ENCODE measurements at places on chromosomes 3 and 15.

DNA sequence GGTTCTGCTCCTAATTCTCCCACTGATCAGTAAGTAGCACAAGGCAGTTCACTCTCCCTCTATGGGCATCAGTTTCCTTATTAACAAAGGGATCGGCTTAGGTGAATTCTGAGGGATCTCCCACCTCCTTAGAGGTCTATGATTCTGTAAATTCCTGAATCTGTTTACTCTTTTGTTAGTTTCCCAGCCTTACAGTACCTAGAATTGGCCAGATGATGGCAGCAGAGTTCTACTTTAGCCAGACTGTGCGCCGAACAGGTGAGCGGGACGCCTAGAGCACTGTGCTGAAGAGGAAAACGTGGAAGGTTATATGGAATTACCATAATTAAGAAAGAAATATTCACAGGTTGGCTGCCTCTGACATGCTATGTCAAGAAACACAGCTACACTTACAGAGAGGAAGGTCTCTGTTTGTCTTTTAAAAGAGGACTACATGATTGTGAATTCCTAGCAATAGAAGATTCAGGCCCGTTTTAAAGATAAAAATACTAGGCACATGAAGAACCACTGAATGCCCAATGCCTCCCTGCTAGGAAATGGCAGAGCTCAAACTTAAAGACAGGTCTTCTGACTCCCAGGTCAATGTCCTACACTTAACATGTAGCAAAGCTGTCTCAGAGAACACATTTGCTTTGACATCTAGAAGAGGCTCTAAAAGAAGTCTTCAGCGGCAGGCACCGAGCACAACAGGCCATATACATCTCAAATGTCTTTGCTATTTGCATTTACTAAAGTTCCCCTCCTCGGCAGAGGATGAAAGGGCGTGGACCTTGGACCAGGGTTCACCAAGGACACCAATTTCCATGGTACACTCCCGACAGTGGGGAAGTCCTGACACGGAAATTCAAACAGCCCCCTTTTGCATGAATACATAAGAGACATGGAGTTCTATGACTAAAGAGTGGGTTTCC, 259.9 kb downstream of the FGF12 start:
- no peak for DNase-seq

- peak; percentile 10 for DNase-seq
Measured at GRCh38 chr3:69343875-69344274, 42.0 kb downstream of the FRMD4B start.

GRCh38 chr15:32982001-32982400, 212.5 kb downstream of the FMN1 start:
- no peak for DNase-seq

DNA sequence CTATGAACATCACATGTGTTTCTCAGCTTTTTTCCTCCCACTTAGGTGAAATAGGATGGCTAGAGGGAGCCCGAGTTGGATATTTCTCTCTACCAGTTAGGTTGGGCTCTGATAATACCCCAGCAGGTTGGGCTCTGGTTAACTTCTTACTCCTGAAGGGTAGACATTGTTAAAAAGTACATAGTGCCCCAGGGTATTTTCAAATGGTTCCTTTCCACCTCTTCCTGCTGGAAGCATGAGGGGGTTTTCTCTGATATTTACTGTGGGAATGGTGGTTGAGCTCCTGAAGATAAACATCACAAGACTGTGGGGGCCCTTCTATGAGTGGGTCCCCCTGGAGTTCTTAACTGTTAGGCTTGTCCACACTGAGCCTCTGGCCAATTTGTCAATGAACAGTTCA, 36.1 kb upstream of the SPESP1 start:
- no peak for DNase-seq

DNA sequence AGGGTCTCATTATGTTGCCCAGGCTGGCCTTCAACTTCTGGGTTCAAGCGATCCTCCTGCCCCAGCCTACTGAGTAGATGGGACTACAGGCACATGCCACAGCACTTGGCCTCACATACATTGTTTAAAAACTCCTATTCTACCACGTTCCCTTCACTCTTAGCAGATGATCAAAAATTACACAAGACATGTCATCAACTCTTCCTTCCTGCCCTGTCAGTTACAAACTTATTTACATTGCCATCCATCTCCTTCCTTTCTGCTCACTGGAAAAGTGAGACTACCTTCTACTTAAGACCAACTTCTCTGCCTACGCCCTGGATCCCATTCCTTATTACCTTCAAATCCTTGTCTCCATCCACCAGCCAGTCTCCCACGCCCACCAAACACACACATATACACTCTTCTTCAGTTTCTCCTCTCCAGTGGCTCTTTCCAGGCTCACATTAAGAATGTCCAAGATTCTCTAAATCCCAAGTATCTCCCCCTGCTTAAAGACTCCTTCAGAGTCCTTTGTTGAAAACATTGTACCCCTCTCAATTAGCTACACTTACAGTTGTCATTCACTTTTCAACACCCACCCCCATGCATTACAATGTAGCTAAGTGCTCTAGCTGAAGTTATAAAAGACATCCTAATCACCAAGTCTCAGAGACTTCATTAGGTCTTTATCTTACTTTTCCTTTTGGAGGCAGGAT, 4.3 kb downstream of the PEAK1 start:
- no peak for DNase-seq

- DNase-seq, result no peak
Measured at GRCh38 chr3:155876503-155876902, 6.1 kb downstream of the GMPS start.

- no peak for DNase-seq
Measured at GRCh38 chr3:133479895-133480669, 80.2 kb downstream of the BFSP2 start.

- no peak for DNase-seq
Measured at GRCh38 chr15:47607695-47608094, 109.6 kb upstream of the SEMA6D start.

DNA sequence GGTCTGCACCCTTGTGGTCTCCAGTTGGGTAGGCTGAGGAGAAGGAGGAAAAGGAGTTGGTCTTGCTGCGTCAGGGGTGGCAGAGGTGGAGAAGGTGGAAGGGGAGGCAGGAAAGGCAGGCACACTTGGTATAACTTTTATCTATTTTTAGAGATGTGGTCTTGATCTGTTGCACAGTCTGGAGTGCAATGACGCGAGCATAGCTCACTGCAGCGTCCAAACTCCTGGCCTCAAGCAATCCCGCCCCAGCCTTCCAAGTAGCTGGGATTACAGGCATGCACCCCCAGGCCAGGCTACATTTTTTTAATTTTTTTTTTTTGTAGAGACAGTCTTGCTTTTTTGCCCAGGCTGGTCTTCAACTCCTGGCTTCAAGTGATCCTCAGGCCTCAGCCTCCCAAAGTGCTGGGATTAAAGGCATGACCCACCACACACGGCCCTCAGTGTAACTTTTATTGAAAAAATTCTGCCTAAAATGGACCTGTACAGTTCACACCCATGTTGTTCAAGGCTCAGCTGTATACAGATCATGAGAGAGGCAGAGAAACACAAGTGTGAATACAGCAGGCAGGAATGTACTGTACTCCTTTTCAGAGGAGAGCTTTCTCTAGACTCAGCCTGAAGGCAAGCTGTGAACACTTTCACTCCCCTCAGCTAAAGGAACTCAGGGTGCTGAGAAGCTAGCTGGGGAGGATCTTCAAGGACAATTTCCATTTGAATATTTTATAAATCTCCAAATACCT, 2.1 kb upstream of the RHOV start:
- no peak for DNase-seq

DNA sequence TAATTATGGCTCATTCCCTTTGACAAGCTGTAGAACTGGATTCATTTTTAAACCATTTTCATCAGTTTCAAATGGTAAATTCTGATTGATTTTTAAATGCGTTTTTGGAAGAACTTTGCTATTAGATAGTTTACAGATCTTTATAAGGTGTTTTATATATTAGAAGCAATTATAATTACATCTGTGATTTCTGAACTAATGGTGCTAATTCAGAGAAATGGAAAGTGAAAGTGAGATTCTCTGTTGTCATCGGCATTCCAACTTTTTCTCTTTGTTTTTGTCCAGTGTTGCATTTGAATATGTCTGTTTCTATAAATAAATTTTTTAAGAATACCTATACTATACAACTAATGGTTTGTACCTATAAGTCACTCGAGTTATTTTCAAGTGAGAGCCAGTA, 62.7 kb downstream of the PXYLP1 start:
- DNase-seq, result no peak

DNA sequence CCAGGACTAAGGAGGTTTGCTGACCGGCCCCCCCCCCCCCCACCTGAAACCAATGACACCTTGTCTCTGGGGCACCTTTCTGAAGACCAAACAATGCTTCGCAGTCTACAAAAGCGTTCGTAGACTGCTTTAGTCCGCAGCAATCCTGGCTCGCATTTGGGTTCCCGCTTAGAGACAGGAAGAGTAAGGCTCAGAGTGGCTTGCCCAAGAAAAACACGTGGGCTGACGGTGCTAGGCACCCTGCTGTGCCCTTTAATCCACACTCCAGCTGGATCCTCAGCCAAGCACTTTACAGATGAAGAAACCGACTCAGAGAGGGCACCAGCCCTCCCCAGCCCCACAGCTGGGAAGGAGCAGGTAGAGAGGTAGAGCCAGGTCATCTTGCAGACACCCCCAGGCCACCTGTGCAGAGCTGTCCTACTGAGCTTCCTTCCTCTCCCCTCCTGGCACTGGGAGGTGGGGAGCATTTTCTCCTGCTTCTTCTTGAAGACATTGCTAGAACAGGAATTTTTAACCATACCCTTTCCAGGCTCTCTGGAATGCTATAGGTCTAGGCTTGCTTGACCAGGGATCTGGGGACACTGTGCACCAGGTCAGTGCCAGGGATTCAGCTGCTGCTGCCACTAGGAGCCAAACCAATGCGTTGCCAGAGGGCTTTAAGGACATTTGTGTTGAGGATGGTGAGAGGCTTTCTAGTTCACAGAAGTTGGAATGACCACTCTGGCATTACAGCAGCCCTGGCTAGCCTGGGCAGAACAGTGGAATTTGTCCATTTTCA, 1.0 kb upstream of the KLF15 start:
- DNase-seq, result no peak

DNA sequence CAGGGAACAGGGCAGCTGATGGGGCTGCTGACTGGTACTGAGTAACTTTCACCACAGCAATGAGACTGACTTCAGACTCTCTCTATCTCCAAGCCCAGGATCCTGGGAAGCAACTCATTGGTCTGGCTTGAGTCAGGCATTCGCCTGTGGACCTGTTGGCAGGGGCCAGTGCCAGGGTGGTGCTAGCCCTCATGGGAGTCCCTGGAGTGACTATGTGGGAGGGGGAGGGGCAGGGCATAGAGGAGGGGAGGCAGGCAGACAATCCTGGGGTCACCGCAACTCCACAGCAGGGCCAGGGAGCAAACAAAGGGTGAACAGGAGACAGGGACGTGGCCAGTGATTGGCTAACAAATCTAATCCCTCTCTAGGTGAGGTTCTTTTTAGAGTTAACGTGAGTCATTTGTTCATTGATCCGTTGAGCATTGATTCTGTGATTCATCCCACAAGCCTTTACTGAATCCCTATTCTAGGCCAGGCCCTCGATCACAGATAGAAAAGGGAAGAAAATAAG, 71.8 kb downstream of the CEMIP start:
- DNase-seq, result no peak

DNA sequence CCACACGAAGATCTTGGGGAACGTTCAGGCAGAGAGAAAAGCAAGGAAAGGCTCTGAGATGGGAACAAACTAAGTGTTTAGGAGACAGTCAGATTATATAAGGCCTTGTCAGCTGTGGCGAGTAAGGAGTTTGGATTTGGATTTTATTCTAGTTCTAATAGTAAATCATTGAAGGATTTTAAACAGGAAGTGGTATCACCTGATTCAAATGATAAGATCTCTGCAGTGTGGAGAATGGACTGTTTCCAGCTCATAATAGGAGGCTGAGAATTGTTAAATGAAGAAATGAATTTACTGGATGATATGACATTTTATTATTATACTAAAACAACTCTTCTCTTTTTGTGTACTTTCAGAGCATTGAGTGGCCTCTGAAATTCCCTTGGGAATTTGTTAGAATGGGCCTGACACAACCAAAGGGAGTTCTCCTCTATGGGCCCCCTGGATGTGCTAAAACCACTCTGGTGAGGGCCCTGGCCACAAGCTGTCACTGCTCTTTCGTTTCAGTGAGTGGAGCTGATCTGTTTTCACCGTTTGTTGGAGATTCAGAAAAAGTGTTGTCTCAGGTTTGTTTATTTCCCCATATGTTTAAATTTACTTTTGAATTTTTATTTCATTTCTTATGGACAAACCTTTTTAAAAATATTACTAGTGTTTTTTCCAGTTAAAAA, 36.0 kb upstream of the GATM start:
- no peak for DNase-seq

- DNase-seq, result no peak
Measured at GRCh38 chr15:52284164-52284563, 11.4 kb downstream of the MYO5C start.

GRCh38 chr15:85133709-85134108, 152.1 kb downstream of the PDE8A start:
- no peak for DNase-seq

DNA sequence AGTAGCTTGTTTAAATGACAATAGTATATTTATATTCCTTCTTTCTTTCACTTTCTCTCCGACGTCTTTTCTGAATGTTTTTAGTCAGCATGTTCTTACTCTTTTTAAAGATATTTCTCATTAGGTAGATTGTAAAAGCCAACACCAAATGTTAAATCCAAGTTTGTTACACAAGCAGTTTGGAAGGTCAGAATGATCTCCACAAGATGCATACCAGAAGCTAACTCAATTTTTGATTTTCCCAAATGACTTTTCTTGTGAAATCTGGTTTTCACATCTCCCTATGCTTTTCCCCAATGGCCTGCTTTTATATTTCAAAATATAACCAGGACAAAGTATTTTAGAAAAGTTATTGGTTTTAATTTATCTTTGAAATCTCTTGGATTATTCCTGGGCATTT, 49.7 kb upstream of the TPRG1 start:
- no peak for DNase-seq

DNA sequence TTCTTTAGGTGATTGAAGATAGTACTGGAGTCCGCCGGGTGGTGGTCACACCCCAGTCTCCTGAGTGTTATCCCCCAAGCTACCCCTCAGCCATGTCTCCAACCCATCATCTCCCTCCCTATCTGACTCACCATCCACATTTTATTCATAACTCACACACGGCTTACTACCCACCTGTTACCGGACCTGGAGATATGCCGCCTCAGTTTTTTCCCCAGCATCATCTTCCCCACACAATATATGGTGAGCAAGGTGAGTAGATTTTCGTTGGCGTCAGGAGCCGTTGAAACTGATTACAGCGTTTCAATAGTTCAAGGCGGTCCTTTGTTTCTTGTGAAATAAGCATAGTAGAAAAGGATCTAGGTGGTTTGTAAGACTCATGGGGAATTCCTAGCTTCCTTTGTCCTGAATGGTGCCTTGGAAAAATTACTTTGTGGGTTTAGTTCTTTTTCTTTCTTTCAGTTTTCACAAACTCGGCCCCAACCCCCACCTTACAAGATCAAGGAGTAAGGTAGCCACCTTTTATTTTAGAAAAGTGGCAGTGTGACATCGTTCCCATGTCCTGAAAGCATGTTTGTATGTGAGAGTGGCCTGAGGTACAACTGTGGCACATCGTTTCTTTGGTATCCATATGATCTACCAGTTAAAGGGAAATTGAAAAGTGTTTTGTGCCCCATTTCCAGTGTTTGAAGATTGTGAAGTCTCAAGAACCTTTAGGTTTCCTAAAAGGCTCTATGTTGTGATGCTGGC, 200.6 kb downstream of the GHSR start:
- no peak for DNase-seq

- DNase-seq, result no peak
Measured at GRCh38 chr15:70214276-70214675, 116.6 kb upstream of the TLE3 start.
